Fibroblast of skin of back (primary cell): ENCODE measurements at places on chromosomes 11 and 22.
A peak's percentile ranks its signal among the peaks of the same experiment; 100 is the strongest.

- no peak for DNase-seq
Observed at GRCh38 chr22:37920126-37920525, 14.0 kb downstream of the MICALL1 start.

GRCh38 chr22:47674600-47674999, 912.1 kb downstream of the TBC1D22A start:
- no peak for DNase-seq

DNA sequence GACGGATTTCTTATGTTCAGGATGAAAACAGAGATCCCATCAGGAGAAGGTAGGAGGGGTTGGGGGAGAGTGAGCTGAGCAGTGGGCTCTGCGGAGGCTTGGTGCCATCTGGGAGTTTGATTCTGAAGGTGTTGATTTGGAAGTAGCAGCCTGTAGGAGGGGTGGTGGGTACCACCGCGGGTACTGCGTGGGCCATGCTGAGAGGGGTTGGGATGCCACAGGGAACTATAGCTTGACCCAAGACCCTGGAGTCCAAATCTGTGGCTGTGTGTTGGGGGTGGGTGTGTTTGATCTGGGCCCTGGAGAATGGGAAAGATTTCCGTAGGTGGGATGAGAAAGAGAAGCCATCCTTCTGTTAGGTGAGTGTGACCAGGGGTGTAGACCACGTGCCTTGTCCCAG, 5.0 kb downstream of the INCENP start:
- DNase-seq = no peak

GRCh38 chr11:10862446-10862845, 4.6 kb upstream of the ZBED5 start:
- DNase-seq = no peak

GRCh38 chr11:92692826-92693546, 276.5 kb upstream of the MTNR1B start:
- peak; percentile 38 for DNase-seq

- DNase-seq = no peak
Observed at GRCh38 chr11:60158636-60159035, 24.2 kb downstream of the MS4A6A start.

GRCh38 chr22:47053013-47053725, 290.7 kb downstream of the TBC1D22A start:
- no peak for DNase-seq

DNA sequence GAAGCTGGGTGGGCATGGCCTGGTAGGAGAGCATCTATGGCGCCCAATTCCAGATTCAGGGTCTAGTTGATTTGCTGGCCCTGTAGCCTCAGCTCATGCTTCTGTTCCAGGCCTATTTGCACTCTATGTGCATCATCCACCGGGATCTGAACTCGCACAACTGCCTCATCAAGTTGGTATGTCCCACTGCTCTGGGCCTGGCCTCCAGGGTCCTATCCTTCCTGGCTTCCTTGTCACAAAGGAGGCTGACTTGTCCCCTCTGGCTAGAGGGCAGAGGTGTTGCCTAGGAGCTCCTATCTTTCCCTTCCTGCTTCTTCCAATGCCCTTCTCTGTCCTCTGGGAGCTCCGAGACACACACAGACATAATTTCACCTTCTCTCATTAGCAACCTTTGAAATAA, 21.3 kb downstream of the PIK3IP1 start:
- DNase-seq = no peak

DNA sequence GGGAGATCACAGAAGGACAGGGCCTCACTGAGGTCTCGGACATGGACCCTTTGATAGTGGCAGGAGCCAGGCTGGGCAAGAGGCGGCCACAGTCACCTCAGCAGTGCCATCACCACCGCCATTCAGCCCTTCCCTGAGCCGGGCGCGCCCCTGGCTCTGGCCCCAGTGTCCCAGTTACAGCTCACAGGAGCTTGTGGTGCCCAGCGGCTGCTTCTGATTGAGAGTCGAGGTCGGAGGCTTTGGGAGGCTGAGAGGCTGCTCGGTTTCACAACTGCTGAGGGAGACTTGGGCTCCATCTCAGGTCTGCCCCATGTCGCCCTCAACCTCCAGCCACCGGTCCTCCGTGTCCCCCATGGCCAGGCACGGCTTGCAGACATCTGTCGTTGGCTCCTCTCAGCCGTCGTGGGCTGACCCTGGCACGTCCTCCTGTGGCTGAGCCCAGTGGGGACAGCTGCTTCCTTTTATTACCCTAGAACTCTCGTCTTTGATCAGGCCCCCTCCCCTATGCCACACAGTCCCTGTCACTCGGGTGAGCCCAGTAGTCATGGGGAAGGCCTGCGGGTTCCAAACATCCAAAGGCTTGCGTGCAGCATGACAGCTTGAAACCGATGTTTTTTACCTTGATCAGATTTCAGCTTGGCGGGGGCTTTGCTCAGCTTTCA, 28.4 kb upstream of the PPP6R3 start:
- no peak for DNase-seq

GRCh38 chr22:20111045-20111688, 4.7 kb upstream of the RANBP1 start:
- DNase-seq = peak; percentile 36

GRCh38 chr11:1047595-1048156, 11.2 kb upstream of the MUC6 start:
- DNase-seq = no peak

DNA sequence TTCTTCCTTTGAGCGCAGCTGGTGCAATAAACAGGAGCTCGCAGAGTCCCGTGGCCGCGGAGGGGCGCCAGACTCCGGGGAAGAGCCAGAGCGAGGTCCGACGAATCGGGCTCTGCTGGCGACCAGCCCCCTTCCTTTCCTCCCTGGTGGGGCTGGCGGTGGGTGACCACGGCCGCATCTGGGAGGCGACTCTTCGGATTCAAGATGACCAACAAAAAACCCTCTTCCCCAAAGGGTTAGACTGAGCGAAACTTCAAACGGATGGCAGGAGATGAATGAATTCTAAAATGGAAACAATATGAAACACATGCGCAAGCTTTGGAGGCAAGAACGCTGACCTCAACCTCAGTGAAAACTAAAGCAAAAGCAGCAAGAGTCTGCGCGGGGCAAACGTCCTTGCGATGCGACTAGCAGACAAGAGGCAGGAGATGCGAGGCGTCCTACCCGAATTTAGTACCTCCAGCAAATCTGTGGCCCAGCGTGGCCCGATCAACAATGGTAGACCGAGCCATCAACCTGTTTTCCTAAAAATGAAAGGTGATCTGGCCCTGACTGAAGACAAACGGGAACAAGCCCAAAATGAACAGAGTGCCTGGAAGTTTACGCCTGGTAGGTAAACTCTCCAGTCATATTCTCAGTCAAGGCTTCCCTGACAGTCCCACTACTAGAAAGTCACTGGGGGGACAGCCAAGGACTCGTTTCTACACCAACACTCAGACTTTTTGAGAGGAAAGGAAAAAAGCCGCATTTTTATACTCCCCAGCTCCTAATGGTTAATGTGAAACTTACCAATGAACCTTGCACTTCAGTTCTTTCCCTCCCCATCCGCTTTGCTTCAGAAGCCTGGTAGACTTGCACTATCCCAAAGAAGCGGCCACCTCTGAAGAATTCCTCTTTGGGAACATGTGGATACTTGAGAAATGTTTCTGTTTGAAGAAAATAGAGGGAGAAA, 11.6 kb downstream of the MMP3 start:
- peak; percentile 65 for DNase-seq

DNA sequence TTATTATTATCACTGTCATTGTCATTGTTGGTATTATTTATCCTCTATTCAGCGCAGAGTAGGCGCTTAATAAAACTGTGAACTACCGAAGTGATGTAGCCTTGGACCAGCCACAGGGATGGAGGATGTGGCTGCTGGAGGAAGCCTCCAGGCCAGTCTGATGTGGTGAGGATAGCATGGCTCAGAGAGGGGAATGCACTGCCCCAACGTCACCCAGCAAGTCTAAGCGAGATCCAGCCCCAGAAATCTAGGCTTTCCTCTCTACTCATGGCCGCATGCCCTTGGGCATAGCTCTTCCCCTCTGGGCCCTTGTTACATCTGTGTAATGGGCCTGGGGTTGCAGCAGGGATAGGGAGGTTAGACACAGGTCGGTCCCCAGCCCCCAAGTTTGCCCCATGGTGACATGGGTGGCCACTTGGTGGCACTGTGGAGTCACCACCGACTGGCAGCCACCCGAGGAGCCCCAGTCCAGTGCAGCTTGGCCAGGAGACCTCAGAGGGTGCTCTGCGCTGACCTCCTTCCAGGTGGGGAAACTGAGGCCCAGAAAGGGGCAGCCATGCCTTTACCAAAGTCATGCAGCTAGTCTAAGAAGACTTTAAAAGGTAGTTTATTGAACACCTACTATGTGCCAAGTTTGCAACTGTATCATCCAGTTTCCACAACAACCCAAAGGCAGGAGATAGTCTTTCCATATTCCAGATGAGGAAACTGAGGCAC, 395.7 kb downstream of the MN1 start:
- peak; percentile 58 for DNase-seq

GRCh38 chr11:128458321-128458720, 129.0 kb downstream of the ETS1 start:
- peak; percentile 99 for DNase-seq

DNA sequence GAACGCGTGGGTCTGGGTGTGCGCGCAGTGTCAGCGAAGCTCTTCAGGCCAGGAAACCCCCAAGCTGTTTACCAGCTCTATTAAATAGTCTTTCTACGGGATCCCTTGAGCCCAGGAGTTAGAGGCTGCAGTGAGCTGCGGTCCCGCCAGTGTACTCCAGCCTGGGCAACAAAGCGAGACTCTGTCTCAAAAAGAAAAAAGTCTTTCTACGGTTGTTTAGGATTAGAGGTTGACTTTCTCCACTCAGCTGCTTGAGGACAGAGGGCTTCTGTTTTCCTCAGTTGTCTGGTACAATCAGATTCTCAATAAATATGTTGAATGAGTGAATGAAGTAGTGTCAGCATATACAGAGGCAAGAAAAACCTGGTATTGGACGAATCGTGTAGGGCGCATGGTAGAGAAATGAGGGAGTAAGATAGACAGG, 619 bp downstream of the SART1 start:
- no peak for DNase-seq
